ENCODE measurements at places on chromosomes 2 and 18.

- DNase-seq: peak; percentile 89
Measured at GRCh38 chr2:74457549-74458131, 598 bp upstream of the WBP1 start.

GRCh38 chr2:199144546-199144945 lies 313.2 kb downstream of the SATB2 start:
- no peak for DNase-seq

DNA sequence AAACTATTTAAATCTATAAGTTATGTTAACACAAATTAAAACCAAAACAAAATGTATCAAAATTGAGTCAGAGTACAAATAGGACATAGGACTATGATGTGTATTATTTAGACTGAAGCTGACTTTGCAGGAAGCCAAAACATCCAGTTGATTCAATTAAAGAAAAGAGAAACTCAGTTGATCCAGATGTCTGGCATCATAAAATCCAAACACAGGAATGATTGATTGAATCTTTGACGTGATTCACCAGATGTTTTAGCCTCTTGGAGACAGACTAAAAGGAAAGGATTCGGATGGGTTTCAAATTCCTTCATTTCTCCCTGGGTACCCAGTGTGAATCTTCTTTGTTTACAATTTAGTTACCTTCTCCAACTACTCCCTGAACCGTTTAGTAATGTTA lies 272.9 kb downstream of the IRS1 start:
- DNase-seq: no peak

GRCh38 chr18:13221869-13222855 lies 3.6 kb downstream of the LDLRAD4 start:
- no peak for DNase-seq

- no peak for DNase-seq
Measured at GRCh38 chr18:40249390-40250080, 1705.5 kb upstream of the PIK3C3 start.

DNA sequence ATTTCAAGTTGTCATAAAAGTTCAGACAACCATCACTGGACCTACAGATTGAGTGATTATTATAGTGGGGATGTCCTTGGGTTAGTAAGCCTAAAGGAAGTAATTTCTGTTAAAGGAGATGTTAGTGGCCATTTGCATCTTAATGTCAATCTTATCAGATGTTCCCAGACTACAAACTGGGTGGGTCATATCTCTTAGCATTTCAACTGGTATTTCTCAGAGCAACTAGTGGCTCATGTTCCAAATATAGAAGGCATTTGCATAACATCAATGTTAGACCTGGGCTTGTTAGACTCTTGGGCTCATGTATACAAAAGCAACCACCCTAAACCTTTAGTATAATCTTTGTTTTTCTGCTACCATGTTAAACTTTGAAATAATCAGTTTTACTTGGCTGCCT lies 17.9 kb downstream of the PLEKHA3 start:
- no peak for DNase-seq
